Thoracic aorta (tissue), 2 donors: ENCODE measurements at places on chromosomes 16 and 17. TPM values are rescaled to one million over a fixed set of nuclear protein-coding genes. Genes with fewer than 3 reads are reported as not detected.

DNA sequence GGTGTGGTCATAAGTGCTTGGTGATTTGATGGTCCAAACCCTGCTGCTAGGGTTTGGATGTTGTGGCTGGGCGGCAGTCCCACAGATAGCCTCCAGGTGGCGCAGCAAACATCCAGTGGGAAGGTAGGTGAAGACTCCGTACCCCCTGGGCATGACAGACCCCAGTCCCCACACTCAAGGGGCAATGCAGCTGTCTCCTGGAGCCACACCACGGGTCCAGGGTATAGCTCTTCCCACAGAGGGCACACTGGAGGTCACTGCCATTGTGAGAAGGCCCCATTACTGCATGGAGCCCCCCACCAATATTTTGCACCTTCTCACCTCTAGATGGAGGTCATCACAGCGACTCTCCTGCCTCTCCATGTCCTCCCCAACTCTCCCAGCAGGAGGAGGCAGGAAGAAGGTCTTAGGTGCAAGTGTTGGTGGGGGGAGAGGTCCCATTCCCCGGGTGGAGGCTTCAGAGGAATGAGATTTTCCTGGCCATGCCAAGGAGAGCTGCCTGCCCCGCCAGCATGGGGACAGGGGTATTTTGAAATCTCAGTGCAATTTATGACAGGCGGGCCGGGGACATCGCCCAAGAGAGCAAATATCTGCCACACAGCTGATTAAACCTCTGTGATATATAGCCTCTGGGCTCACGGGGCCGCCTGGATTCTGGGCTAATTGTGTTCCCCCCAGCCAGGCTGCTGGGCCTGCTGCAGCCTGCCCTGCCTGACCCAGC lies 17.1 kb upstream of the C17orf113 start:
- H3K27me3 ChIP-seq: no peaks in the 10 kb centered on the region
- H3K36me3 ChIP-seq: no peaks in the 10 kb centered on the region
- H3K4me1 ChIP-seq: peaks cover 4% of the 10 kb centered on the region
- no peak overlapping the region for H3K27ac ChIP-seq
- DNase-seq: no peak

- peak overlapping the region; percentile 26 for H3K27ac ChIP-seq
- no peaks in the 10 kb centered on the region for H3K36me3 ChIP-seq
- H3K4me3 ChIP-seq: peak overlapping the region; percentile 20
- peaks cover 15% of the 10 kb centered on the region for H3K4me1 ChIP-seq
- no peak for DNase-seq
Measured at GRCh38 chr17:66580184-66580955, 254.5 kb upstream of the CACNG5 start.

DNA sequence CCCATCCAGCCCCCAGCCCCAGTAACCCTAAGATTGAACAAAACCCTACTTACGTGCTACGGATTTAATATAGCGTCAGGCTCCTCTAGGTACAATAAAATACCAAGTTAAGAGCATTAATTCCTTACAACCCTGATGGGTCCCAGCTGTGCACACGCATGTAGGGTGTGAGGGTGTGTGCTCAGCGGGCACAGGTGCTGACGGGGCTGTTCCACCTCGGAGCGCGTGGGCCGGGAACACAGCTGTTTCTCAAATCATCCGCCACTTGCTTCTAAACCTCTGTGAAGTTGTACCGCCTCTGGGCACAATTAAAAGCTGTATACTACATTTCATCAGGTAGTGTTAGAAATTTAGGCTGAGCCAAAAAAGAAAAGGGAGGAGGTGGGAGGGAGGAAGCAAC lies 478.6 kb downstream of the MAF start:
- H3K27ac ChIP-seq: no peak overlapping the region
- DNase-seq: no peak
- H3K4me3 ChIP-seq: no peak overlapping the region
- H3K36me3 ChIP-seq: no peaks in the 10 kb centered on the region
- no peaks in the 10 kb centered on the region for H3K4me1 ChIP-seq

Gene SCGB1C2
- not detected for total RNA-seq

Gene ADORA2B
- 1.6 TPM for total RNA-seq

- peaks cover 20% of the 10 kb centered on the region for H3K4me1 ChIP-seq
- no peaks in the 10 kb centered on the region for H3K27me3 ChIP-seq
- H3K4me3 ChIP-seq: no peak overlapping the region
Measured at GRCh38 chr16:84635702-84636101, 12.6 kb upstream of the KLHL36 start.

Gene FAM222B
- 23.4 TPM for total RNA-seq

GRCh38 chr17:51546114-51546513 lies 285.8 kb downstream of the UTP18 start:
- H3K27me3 ChIP-seq: no peaks in the 10 kb centered on the region
- H3K4me3 ChIP-seq: no peak overlapping the region

DNA sequence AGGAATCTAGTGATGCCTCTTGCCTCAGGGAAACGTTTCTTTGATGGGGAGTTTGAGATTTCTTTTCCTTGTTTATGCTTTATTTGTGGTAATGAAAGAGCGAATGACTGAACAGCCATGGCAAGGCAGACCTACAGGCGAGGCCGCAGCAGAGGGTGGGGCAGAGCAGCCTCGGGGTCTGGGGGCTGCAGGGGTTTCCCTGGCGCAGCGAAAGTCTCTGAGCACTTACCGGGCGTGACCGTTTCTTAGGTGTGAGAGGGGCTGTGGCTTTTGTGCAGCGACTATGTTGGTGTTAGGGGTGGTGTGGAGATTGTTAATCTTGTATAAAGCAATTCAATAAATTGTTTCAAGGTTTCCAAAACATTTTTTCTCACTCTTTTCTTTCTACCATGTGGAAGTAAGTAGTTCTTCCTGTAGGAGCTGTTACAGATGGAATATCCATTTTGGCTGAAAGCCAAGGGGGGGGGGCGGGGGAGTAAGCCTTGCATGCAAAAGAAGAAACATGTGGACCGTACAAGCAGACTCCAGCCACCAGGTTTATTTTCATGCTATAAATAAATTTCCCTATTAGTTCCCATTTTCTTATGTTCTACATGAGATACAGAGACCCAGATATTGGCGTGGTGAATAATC lies 34.8 kb downstream of the UBN1 start:
- no peaks in the 10 kb centered on the region for H3K27me3 ChIP-seq
- no peak overlapping the region for H3K27ac ChIP-seq
- DNase-seq: no peak
- H3K36me3 ChIP-seq: peaks cover 91% of the 10 kb centered on the region
- no peaks in the 10 kb centered on the region for H3K4me1 ChIP-seq
- no peak overlapping the region for H3K4me3 ChIP-seq

Gene ABCA10
- 3.2 TPM for total RNA-seq

- H3K4me1 ChIP-seq: no peaks in the 10 kb centered on the region
- no peak overlapping the region for H3K27ac ChIP-seq
- H3K27me3 ChIP-seq: no peaks in the 10 kb centered on the region
- H3K36me3 ChIP-seq: no peaks in the 10 kb centered on the region
Measured at GRCh38 chr16:81831722-81832126, 52.6 kb downstream of the PLCG2 start.

Gene RPUSD1
- 12.3 TPM for total RNA-seq

GRCh38 chr17:44775838-44776621 lies 17.2 kb downstream of the ADAM11 start:
- H3K4me1 ChIP-seq: peaks cover 3% of the 10 kb centered on the region
- peak overlapping the region; percentile 40 for H3K27ac ChIP-seq
- H3K36me3 ChIP-seq: no peaks in the 10 kb centered on the region
- peak overlapping the region; percentile 75 for H3K4me3 ChIP-seq
- H3K27me3 ChIP-seq: no peaks in the 10 kb centered on the region
- no peak for DNase-seq

Gene RUNDC3A
- 0.81 TPM for total RNA-seq

DNA sequence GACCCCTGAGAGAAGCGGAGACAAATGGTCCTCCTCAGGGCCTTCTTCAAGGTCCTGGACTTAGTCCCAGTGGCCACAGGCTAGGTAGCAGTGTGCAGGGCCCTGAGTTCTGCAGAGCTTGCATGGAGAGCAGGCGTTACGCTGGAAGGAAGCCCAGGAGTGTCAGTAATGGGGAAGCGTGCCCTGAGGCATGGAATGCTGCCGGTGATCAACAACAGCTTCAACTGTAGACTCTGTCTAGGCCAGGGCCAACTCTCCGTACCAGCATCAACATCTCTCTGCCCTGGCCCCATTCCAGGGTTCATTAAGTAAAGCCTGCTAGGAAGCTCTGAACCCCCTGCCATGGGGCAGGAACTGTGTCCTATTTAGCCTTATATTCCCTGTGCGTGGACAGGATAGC lies 568 bp upstream of the TNK1 start:
- no peak for DNase-seq
- H3K4me3 ChIP-seq: peak overlapping the region; percentile 66
- no peaks in the 10 kb centered on the region for H3K27me3 ChIP-seq
- peaks cover 34% of the 10 kb centered on the region for H3K4me1 ChIP-seq
- no peak overlapping the region for H3K27ac ChIP-seq

- H3K4me1 ChIP-seq: no peaks in the 10 kb centered on the region
- DNase-seq: no peak
- no peaks in the 10 kb centered on the region for H3K36me3 ChIP-seq
- H3K4me3 ChIP-seq: no peak overlapping the region
- no peaks in the 10 kb centered on the region for H3K27me3 ChIP-seq
Measured at GRCh38 chr17:58593123-58593522, 78.7 kb upstream of the MTMR4 start.

- H3K4me3 ChIP-seq: no peak overlapping the region
- H3K36me3 ChIP-seq: peaks cover 7% of the 10 kb centered on the region
- H3K4me1 ChIP-seq: no peaks in the 10 kb centered on the region
- H3K27me3 ChIP-seq: no peaks in the 10 kb centered on the region
Measured at GRCh38 chr16:3595521-3596021, 15.8 kb downstream of the SLX4 start.

Gene RHBDF1
- 109 TPM for total RNA-seq

Gene ARL5C
- not detected for total RNA-seq

Gene SLC13A5
- total RNA-seq: not detected

GRCh38 chr17:39487946-39488345 lies 26.7 kb downstream of the CDK12 start:
- H3K36me3 ChIP-seq: peaks cover 26% of the 10 kb centered on the region
- DNase-seq: no peak
- H3K4me3 ChIP-seq: no peak overlapping the region
- no peaks in the 10 kb centered on the region for H3K4me1 ChIP-seq
- H3K27ac ChIP-seq: no peak overlapping the region

DNA sequence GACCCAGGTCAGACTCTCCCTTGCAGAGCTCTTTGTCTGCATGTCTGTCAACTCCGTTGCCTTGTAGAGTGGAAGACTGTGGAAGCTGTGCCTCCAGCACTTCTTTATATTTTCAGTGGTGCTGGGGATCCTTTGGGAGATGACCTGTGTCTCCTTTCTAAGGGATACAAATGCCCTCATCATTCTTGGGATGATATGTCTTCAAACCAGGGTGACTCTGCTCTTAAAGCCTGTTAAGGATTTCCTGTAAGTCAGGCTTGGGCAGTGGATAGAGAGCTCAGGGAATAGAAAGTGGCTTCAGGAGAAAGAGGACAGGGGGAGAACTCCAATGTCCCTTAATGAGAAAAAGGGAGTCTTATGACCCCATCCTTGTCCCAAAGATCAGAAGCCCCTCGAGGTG lies 1.5 kb downstream of the HOXB3 start:
- no peak overlapping the region for H3K4me3 ChIP-seq
- H3K36me3 ChIP-seq: no peaks in the 10 kb centered on the region
- DNase-seq: no peak
- no peaks in the 10 kb centered on the region for H3K27me3 ChIP-seq
